ENCODE measurements at places on chromosomes 12 and 14.

- no peak for DNase-seq
Observed at GRCh38 chr14:52690983-52691760, 4.2 kb downstream of the ERO1A start.

DNA sequence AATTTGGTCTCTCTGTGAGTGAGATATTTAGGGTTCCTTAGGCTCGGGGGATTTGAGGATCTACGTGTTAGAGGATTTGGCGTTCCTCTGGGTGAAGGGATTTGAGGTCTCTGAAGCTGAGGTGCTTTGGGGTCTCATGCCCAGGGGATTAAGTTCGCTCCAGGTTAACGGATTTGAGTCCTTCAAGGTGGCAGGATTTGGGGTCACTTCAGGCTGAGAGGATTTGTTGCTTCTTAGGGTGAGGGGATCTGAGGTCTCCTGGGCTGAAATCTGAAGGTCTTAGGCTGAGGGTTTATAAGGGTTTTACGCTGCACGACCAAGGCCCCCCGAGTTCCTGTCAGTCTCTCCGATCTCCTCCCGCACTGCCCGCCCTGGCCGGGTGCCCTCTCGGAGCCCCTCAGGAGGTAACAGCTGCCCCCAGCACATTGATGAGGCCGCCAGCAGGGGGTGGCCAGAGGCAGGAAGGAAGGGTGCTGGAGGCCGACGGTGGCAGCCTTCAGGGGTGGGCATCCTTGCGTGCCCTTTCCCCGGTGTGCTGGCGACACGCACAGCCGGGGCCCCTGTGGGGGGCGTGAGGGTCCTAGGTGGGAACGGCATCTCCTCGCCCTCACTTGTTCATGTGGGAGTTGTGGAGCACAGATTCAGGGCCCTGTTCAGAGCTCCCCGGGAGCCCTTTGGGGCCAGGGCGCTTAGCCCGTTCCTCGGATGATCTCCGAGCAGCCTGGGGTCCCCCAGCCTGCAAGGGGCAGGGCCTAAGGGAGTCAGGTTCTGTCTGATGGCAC, 14.3 kb downstream of the CEP170B start:
- no peak for DNase-seq

- DNase-seq, result no peak
Observed at GRCh38 chr14:100634026-100634425, 46.8 kb upstream of the BEGAIN start.

DNA sequence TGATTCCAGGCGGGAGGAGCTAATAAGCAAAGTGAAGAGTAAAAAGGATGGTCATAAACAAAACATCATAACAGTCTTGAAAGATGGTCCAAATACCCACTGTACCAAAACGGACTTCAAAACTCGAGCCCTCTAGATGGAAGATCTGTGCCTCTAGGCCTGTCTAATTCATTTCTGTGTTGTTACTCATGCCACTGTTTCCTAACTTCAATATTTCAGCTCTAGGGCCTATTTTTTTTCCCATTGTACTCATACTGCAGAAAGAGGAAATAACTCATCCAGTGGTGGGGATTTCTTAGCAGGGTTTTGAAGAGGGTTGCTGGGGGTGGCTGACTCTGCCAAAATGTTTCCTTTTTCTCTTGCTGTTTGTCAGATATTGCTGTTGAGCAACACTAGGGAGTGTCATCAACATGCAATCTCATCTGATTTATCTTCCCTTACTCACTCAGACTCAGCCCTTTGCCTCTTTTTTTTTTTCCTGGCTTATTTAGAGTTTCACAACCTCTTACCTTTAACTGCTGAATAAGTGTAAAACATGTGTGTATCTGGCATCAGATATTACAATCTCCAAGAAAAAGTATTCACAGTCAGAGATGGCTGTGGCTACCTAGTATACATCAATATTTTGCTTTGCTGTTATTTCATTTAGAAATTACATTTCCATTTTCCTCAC, 189.6 kb downstream of the DUSP6 start:
- peak; percentile 81 for DNase-seq

DNA sequence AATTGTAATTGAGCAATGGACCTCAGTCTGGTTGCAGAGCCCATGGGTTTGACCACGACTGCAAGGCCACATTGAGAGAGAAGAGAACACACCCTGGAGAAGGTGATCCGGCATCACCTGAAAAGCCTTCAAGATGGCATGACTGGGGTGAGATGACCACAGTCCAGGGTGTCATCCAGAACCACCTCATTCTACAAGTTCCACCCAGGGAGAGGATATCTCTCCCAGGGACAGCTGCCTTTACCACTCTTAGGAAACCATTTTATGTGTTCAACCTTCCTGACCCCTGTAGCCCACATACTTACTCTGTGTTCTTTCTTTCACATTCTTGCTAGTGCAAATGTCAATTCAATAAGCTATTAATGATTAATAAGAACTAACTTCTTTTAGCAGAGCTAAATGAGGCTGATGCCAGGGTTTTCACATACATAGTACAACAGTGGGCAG, 43.4 kb upstream of the CPM start:
- no peak for DNase-seq

DNA sequence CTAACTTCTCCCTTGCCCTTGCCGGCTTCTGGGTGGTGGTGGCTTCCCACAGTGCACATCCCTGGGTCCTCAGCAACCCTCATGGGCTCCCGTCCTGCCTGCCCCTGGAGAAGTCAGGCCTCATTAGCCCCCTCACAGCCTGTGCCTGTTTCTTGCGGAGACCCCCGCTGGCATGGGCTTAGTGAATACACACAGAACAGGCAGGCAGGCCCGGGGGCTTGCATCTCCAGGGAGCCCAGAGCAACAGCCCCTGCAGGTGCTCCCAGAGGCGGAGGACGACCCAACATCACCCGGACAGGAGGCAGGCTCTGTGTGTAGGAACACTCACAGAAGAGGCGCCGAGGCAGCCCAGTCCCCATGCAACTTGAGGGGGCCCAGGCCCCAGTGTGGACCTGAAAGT, 25.1 kb upstream of the FBRSL1 start:
- DNase-seq, result no peak

DNA sequence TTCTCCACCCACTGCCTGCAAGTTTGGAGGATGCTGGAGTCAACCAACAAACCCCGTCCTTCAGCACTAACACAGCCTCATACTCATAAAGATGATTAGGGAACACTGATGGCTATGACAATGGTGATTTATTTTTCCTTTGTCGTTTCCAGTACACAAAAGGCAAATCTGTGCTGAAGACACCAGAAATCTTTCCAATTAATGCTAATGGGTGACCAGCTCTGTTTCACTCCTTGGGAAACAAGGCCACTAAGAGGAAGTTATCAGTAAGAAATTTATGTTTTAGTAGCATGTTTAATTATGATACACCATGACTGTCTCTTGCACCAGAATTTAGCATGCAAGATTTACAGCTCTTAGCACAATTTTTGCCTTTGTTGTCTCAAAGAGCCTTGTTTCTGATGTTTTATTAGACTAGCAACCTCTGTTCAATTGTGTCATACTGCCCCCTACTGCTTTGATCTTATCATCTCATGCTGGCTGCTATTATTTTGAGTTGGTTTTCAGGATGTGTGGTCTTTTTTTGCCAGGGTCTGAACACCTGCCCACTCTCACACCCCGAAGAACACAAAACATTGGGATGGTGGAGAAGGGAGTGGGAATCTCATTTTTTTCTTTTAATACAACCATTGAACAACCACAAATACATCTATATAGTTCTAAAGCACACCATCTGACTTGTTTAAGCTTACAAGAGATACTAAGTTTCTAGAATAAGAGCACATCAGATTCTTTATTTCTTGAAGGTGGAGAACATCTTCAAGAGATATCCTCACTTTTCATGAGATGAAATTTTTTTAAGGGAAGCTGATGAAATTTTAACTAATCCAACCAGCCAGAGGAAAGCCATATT, 160.9 kb downstream of the SPTSSA start:
- no peak for DNase-seq

DNA sequence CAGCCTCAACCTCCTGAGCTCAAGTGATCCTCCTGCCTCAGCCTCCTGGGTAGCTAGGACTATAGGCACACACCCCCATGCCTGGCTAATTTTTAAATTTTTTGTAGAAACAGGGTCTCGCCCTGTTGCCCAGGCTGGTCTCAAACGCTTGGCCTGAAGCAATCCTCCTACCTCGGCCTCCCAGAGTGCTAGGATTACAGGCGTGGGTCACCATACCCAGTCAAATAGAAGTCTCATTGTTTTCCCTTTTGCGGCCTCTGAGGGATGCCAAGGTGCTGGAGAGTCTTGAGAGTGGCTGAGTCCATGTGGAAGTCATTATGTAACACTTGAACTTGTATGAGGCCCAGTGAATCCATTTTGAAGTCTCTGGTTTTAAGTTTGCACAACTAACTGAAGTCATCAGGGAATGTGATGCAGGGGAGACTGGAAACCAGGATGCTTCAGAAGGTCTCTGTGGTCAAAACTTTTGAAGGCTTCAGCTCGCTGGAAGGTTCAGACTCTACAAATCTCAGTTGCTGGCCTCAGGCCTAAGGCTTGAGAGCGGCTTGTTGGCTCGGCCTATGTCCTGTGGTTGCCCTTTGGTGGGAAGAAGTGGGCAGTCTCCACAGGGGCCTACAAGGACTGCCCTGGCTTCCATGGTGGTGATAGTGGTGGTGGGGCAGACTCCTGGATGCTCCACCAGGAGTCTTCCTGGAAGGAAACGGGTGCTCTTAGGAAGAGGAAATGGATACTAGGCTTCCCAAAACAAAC, 29.2 kb downstream of the GALNT16 start:
- DNase-seq, result no peak

DNA sequence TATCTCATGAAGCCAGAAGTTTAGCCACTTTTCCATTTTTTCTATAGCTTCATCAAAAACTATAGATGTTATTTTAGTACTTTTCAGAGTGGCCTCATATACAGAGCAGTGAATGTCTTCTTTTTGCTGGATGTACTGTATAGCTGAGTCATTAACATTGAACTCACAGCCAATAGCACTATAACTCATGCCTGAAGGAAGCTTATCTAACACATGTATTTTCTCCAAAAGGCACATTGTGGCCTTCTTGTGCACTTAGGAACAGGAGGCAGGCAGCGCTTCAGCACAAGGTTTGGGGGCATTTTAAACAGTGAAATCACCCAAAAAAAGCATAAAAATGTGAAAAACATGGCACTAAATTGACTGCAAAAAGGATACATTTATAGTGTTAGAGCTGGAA, 336.8 kb upstream of the TMTC1 start:
- no peak for DNase-seq

GRCh38 chr12:74021937-74022336, 515.7 kb upstream of the ATXN7L3B start:
- DNase-seq, result no peak

- no peak for DNase-seq
Observed at GRCh38 chr14:67971627-67972625, 152.3 kb downstream of the RAD51B start.

- no peak for DNase-seq
Observed at GRCh38 chr12:129613314-129613713, 290.5 kb downstream of the TMEM132D start.
